ENCODE measurements at places on chromosomes 13 and 19.

DNA sequence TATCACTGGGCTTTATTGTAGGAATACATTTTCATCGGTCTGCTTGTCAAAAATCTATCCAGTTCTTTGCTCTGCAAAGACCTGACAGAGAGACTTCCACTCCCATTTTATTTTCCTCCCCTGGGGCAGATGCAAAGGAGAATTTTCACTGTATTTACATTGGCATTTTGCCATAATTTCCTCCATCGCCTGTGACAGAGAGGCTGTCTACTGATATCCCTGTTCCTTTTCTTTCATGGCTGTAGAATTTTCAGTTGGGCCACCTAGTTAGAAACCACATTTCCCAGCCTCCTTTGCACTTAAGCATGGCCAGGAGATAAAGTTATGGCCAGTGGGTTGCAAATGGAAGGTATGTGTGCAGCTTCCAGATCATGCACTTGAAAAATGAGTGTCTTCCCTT lies 89.3 kb downstream of the NUFIP1 start:
- no peak for DNase-seq

DNA sequence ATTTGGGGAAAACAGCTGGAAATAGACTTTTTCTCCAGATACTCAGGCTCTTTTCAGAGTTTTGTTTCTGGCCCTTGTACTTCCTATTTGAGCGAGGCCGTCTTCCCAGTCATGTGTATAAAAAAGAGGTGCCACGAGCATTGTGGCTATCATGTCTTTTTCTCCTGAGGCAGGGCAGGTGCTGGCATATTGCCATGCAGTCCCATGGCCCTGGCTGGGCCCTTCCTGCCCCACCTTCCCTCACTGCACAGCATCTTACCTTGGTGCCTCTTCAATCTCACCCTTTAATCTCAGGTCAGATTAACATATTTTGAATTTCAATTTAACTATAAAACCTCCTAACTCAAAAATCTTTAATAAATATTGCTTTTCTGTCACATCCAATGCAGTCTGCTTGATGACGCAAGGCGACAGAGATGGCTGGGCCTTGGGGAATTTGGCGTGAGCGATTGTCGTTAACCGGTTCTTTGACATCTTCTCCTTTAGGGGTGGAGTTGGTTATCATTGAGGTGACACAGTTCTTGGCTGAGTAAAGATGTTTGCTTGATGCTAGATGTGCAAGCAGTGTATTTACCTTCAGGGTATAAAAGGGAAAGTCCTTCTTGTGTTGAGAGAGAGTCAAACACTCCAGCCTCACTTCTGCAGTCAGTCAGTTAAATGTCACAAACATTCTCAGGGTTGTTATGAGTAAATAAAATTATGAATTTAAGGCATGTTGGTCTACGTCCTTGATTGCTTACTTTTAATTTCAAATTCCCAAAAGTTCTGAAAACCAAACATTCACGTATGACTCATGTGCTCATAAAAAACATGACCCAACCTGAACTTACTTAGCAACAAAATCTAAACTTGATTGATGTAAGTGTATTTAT lies 289.9 kb downstream of the MYO16 start:
- DNase-seq, result peak; percentile 66

GRCh38 chr13:78576261-78576660 lies 27.1 kb downstream of the POU4F1 start:
- no peak for DNase-seq

- DNase-seq, result peak; percentile 85
Observed at GRCh38 chr19:48218997-48219396, 36.7 kb downstream of the CARD8 start.

GRCh38 chr19:55973982-55974381 lies 12.6 kb upstream of the NLRP5 start:
- no peak for DNase-seq

- no peak for DNase-seq
Observed at GRCh38 chr13:24894972-24895300, 131.0 kb downstream of the RNF17 start.

DNA sequence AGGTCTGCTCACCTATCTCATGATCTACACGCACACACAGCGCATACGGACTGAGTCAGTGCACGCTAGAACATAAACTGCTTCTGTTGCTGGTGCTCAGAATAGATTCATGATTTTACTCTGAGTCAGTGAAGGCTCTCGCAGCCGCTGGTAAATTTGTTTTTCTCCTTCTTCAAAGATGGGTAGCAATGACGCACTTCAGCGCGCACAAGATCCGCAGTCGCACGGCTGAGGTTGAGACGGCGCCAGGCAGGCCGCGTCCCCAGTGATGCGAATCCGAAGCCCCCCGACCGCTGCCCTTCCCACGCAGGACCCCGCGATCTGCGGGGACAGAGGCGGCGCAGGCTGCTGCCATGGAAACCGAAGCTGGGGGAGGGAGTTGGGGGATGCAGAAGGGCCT lies 103.7 kb upstream of the USP29 start:
- DNase-seq, result no peak

- DNase-seq, result peak; percentile 38
Observed at GRCh38 chr19:56476651-56477428, at the start of gene ZNF667. Gene ZNF667, minus strand, starts transcription at chr19:56477345. Its CDS starts 14,975 bp downstream, at chr19:56462370.

GRCh38 chr13:67855741-67856238 lies 625.7 kb upstream of the PCDH9 start:
- DNase-seq, result no peak

GRCh38 chr13:93951951-93952350 lies 527.5 kb downstream of the DCT start:
- no peak for DNase-seq

DNA sequence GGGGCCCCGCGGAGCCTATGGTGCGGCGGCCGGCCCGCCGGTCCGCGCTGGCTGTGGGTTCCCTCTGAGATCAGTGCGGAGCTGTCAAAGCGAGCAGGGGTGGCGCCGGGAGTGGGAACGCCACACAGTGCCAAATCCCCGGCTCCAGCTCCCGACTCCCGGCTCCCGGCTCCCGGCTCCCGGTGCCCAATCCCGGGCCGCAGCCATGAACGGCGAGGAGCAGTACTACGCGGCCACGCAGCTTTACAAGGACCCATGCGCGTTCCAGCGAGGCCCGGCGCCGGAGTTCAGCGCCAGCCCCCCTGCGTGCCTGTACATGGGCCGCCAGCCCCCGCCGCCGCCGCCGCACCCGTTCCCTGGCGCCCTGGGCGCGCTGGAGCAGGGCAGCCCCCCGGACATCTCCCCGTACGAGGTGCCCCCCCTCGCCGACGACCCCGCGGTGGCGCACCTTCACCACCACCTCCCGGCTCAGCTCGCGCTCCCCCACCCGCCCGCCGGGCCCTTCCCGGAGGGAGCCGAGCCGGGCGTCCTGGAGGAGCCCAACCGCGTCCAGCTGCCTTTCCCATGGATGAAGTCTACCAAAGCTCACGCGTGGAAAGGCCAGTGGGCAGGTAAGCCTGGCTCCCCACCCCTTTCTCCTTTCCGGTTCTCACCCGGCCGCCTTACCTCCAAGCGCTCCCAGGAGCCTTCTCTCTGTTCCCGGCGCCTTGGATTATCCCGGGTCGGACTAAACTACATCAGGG lies at the start of gene PDX1:
PDX1 (plus strand) TSS at position 67 of the 743 bp plus-strand sequence; CDS start at position 206, 139 bp downstream.
- DNase-seq, result no peak

DNA sequence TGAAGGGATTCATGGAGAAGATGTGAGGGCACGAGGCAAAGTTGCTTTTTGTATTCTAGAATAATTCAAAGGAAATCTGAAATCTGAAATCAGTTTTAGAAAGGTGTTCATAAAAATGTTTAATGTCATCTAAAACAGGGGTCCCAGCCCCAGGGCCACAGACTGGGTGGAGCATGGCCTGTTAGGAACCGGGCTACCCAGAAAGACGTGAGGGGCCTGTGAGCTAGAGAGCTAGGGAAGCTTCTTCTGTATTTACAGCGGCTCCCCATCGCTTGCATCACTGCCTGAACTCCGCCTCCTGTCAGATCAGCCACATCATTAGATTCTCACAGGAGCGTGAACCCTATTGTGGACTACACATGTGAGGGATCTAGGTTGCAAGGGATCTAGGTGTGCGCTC lies 151.2 kb downstream of the USP12 start:
- no peak for DNase-seq

GRCh38 chr13:102117175-102117831 lies 284.5 kb downstream of the FGF14 start:
- no peak for DNase-seq

- DNase-seq, result peak; percentile 91
Observed at GRCh38 chr13:48749144-48749543, 95.4 kb downstream of the CYSLTR2 start.

DNA sequence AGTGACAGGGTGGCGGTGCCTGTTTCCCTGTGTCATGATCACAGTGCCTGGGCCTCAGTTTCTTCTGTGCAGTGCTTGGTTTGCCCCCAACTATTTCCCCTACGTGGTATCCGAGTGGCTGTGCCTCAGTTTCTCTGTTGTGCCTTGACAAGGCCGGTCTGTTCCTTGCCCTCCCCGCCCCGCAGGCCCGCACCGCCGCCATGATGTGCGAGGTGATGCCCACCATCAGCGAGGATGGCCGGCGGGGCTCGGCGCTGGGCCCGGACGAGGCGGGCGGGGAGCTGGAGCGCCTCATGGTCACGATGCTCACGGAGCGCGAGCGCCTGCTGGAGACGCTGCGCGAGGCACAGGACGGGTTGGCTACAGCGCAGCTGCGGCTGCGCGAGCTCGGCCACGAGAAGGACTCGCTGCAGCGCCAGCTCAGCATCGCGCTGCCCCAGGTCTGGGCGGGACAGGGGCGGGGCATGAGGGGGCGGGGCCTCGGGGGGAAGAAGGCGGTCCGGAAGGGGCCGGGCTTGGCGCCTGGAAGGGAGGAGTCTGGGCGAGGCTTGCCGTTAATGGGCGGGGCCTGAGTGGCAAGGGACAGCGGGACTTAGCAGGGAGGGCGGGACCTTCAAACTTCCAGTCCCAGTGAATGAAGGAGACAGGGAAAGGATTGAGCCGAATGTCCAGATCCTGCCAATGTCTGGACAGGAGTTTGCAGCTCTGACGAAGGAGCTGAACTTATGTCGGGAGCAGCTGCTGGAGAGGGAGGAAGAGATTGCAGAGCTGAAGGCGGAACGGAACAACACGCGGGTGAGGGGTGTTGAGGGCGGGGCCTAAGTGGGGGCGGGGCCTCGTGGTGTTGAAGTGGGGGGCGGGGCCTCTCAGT lies 8.6 kb downstream of the PPFIA3 start:
- peak; percentile 98 for DNase-seq

GRCh38 chr13:100389617-100390016 lies 199.0 kb downstream of the GGACT start:
- DNase-seq, result no peak

DNA sequence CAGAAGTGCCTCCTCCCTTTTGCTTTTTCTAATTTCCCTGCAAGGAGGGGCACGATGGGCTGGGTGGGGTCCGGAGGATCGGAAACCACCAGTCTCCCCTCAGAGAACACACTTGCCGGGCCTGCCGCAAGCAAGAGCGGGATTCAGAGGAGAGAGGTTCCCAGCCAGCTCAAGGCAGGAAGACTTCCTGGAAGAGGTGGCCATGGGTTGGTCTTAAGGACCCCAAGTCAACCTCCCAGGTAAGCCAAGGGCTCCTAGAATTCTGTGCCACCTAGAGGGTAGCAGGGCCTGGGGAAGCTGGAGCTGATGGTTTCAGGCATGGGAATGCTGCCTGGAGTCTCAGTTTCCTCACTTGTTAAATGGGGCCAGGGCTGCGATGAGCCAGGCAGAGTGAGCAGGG lies 30.4 kb upstream of the ADGRE5 start:
- no peak for DNase-seq

DNA sequence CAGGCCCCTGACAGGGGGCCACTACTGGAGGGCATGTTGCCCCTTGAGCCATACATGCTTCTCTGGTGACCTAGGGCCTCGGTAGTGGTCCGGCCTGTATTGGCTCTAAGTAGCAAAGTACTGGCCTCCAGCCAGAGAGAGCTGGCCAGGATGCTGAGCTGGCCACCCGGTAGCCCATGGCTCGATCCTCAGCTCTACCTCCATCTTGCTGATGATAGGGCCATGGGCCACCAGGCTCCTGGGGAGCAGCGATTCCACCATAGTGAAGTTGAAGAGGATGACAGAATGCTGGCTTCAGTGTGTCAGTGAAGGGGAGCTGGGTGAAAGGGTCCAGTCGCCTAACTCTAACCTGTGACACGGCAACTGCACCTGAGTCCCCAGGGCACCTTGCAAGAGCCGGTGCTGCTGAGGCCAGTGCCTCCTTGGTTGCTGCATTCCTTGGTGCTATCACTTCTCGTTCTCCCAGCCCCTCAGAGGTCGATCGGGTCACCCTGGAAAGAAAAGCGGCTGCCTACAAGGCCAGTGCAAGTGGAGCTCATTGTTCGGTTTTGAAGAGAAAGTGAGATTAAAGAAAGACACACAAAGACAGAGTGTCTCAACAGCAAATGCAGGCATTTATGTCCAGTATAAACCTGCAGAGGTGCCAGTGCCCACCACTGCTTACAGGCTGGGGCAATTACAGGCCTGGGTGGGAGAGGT lies 5.0 kb downstream of the FPR3 start:
- DNase-seq, result no peak

- no peak for DNase-seq
Observed at GRCh38 chr19:4415352-4415751, 12.9 kb downstream of the CHAF1A start.

GRCh38 chr13:46982856-46983582 lies 86.2 kb upstream of the HTR2A start:
- DNase-seq, result no peak

GRCh38 chr13:27524981-27525975 lies 74.9 kb upstream of the MTIF3 start:
- DNase-seq, result no peak

GRCh38 chr13:114065926-114066774 lies 66.3 kb downstream of the RASA3 start:
- no peak for DNase-seq

DNA sequence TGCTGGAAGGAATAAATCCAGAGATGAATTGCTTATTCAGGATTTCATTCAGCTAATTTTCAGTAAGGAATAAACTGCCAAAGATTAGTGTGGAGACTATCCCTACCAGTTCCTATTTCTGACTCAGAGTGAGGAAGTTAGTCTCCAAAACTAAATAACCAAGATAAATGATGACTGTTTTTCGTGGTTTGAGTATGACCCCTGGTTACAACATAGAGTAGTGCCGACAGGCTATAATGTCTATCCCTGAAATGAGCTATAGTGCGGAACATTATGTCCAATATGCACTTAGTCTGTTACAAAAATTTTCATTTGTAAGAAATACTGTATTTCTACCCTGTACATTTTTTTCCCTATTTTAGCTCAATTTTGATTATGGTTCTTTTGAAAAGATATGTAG lies 51.4 kb downstream of the NBEA start:
- DNase-seq, result peak; percentile 33

GRCh38 chr13:40194224-40194806 lies 472.1 kb downstream of the FOXO1 start:
- no peak for DNase-seq

DNA sequence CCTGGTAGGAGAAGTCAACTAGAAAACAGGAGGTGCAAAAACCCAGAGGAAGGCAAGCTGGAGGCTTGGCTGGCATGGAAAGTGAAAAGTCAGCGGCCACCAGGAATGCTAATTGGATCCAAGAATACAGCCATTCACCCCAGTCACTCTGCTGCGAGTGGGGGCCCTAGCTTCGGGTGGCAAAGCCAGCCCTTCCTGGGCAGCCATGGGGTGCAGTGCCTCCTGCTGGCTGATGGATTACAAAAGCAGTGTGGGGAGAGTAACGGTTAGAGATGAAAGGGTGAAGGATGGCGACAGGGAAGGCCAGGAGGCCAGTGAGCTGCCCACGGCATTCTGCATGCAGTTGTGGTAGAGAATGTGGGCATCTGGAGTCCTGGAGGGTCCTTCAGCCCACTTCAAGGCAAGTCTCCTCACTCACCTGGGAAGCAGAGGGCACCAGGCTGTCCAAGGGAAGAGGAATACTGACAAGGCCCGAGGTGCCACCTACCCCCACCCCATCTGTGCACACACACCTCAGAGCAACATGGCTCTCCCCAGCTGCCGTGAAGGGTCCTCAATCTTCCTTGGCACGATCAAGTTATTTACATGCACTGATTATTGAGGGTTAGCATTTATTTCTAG lies 20.3 kb upstream of the EPHX3 start:
- peak; percentile 54 for DNase-seq

- peak; percentile 82 for DNase-seq
Observed at GRCh38 chr13:73722120-73722519, 412.1 kb downstream of the KLF12 start.

All from choroid plexus epithelial cell (primary cell).